ENCODE measurements at places on chromosomes 7 and 10. TPM values are rescaled to one million over a fixed set of nuclear protein-coding genes. Genes with fewer than 3 reads are reported as not detected.

LIPK gene
- total RNA-seq = 0.13 TPM

CACNB2 gene
- 0.13 TPM for total RNA-seq

PLAU gene
- total RNA-seq = 26.3 TPM

CYP2C19 gene
- total RNA-seq = 0.26 TPM

PDE6C gene
- not detected for total RNA-seq

WDFY4 gene
- total RNA-seq = under 0.01 TPM

UPK3B gene
- 0.26 TPM for total RNA-seq

ACSL5 gene
- not detected for total RNA-seq

IDI2 gene
- not detected for total RNA-seq
